ENCODE measurements at places on chromosomes 13 and 19.

GRCh38 chr13:89749888-89750287 is 1597.6 kb upstream of the MIR17HG start:
- DNase-seq, result no peak

- DNase-seq, result no peak
Measured at GRCh38 chr13:52399708-52400107, 6.3 kb downstream of the THSD1 start.

DNA sequence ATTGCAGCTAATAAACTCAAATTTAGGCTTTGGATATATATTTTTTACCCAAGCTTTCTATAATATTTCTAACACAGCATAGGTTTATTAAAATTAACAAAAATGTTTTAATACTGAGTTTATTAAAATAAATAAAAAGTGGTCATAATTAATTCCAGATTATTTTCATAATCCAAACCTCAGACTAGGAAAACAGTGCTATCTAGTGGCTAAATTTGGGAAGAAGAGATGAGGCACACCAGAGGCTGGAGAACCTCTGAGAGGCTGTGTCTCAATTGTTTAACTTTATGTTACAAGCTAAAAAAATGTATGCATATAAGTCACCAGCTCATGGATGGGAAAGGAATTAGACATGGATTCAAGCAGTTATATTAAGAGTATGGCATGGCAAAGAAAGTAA is 392.5 kb downstream of the DIAPH3 start:
- DNase-seq, result no peak

- no peak for DNase-seq
Measured at GRCh38 chr13:101576455-101576854, 124.0 kb downstream of the ITGBL1 start.

DNA sequence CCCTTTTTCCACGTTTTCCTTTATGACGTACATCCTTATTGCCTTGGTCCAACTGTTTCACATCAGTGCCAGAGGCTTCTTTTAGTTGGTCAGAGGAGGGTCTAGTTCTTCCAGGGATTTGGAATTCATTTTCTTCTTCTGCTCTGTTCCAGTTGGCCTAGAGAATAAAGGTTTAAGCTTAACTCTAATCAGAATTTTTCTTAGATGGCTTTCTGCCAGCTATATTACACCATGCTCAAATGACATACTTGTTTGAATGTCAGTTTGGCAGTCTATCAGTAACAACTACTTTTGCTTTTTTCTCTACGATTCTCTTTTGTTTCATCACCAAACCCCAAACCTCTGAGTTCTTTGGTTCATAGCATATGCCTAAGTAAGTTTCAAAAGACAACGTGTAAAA is 16.8 kb downstream of the SPART start:
- no peak for DNase-seq

GRCh38 chr19:2732883-2733282 is 6.9 kb downstream of the SLC39A3 start:
- no peak for DNase-seq

DNA sequence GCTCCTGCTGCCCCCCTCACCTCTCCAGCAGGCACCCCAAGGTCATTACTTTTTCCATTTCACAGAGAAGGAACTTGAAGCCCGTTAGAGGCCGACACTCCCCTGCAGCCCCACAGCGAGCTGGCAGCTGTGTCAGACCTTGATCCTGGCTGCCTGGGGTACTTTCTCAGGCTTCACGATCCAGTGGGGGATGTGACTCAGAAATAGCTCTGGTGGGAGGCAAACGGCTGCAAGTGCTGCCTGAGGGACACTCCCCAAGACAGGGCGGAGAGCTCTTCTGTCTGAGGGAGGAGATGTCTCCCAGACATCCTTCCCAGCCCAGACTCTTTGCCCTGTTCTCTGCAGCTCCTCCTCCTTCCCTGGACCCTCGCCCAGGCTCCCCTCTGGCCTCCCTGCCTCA is 4.8 kb downstream of the TSKS start:
- no peak for DNase-seq

- DNase-seq, result peak; percentile 79
Measured at GRCh38 chr13:111630406-111630805, 310.0 kb downstream of the TEX29 start.

GRCh38 chr19:525857-526419 is 5.6 kb upstream of the CDC34 start:
- no peak for DNase-seq

- DNase-seq, result no peak
Measured at GRCh38 chr19:10686661-10687517, 14.3 kb upstream of the QTRT1 start.

GRCh38 chr19:31140717-31141116 is 208.5 kb downstream of the TSHZ3 start:
- no peak for DNase-seq

DNA sequence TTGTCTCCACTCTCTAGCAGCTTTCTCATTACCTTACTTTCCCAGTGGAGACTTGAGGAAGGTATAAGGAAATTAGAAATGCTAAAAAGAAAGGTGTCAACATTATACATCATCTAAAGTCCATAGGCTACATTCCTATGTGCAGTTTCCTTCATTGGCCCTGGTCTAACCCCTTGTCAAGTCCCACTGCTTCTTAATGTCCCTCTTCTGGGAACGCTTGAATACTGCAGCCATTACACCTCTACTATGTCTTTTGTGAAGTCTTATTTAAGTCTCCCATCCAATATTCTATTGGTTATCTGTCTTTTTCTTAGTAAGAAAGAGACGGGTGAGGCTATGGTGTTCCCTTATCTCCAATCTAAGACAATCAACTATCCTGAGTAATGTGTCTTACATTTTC is 332.6 kb upstream of the TMTC4 start:
- no peak for DNase-seq

DNA sequence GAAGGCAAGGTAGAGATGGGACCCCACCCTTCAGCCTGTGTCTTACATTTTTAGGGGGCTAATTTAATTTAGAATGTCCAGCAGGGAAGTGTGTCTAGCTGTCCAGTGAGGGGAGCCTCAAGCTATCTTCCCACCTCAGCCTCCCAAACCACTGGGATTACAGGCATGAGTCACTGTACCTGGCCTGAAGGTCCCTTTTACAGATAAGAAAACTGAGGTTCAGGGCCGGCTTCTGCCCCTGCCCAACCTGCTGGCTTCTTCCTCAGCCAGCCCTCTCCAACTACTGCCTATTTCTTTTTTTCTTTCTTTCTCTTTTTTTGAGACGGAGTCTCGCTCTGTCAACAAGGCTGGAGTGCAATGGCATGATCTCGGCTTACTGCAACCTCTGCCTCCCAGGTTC is 19.4 kb upstream of the HOMER3 start:
- no peak for DNase-seq

DNA sequence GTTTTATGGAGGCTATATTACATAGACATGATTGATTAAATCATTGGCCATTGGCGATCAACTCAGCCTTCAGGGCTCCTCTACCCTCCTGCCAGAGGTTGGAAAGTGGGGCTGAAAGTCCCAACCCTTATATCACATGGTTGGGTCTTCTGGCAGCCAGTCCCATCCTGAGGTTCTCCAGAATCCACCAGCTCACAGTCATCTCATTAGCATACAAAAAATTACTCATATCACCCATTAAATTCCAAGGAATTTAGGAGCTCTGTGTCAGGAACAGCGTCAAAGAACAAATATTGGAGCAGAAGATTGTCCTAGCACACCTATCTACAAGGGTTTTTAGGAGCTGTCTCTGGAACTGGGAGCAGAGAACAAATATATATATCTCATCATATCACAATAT is 39.4 kb upstream of the FARP1 start:
- no peak for DNase-seq

DNA sequence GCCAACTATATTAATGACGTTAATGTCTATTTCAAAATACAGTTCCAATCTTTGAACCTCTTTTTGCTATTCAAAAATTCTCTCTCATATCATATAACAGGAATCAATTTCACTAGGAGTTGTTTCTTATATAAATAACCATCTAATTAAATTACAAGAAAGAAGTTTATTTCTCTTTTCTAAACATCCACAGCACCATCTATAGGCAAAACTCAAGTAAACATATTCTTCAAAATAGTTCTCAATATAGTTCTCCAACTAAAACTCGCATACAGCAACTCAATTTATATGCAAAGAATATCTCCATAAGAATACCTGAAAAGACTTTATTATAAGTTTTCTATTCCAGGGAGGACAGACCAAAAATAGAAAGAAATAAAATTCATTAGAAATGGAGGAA is 65.6 kb downstream of the RBM26 start:
- DNase-seq, result no peak

- no peak for DNase-seq
Measured at GRCh38 chr13:86066611-86067365, 267.6 kb upstream of the SLITRK6 start.

GRCh38 chr13:31781064-31781463 is 41.7 kb downstream of the RXFP2 start:
- no peak for DNase-seq

GRCh38 chr13:26011996-26012821 is 39.6 kb downstream of the SHISA2 start:
- no peak for DNase-seq

GRCh38 chr13:66665991-66666390 is 564.1 kb downstream of the PCDH9 start:
- peak; percentile 70 for DNase-seq

GRCh38 chr19:50975766-50976165 is 6.4 kb upstream of the KLK6 start:
- no peak for DNase-seq

- DNase-seq, result no peak
Measured at GRCh38 chr13:31038834-31039552, 106.5 kb downstream of the TEX26 start.

- DNase-seq, result no peak
Measured at GRCh38 chr19:2721570-2722540, 683 bp upstream of the DIRAS1 start.

DNA sequence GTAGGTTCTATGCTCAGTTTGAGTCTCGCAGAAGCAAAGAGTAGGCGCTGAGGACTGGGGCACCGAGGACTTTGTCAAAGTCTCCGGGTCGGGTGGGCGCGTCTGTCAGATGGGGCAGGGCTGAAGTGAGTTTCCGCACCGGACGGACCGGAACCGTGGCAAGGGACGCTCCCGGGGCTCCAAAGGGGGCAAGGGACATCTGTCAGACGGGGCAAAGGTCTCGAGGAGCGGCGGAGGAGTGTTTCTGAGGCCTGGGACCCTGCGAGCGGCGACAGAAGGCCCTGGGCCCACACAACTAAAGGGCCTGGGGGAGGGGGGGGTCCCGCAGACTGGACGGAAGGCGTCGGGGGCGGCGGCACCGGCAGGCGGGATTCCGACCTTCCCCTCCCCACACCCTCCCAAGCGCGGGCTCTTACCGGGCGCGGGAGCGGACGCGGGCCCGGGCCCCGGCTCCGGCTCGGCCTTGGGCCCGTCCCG is 13.3 kb upstream of the AKAP8L start:
- no peak for DNase-seq

GRCh38 chr13:29524641-29525040 is 70.8 kb downstream of the SLC7A1 start:
- DNase-seq, result no peak

- no peak for DNase-seq
Measured at GRCh38 chr13:44347301-44347700, 26.3 kb upstream of the SERP2 start.

DNA sequence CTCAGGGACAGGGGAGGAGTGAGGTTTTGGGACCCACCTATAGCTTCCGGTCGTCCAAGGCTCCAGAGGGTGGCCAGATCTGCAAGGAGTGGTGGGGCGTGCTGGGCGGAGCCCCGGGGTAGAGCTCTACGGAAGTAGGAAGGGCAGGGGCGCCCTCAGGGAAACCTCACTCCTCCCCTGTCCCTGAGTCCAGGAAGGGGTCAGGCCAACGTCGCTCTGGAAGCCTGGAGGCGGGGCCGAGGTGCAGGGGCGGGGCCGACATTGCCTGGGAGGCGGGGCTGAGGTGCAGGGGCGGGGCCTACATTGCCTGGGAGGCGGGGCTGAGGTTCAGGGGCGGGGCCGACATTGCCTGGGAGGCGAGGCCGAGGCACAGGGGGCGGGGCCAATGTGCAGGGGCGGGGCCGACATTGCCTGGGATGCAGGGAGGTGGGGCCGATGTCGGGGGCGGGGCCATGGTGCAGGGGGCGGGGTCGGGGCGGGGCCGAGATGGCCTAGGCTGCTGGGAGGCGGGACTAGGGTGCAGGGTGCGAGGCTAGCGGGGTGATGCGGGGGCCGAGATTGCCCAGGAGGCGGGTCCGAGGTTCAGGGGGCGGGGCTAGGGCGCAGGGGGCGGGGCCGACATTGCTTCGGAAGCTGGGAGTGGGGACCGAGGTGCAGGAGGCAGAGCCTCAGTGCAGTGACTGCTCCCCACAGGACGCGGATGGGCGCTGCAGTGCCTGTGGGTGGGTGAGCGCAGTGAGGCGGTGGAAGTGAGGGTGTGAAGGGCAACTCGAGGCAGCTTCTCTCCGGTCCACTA is 4.9 kb upstream of the PALM start:
- no peak for DNase-seq

GRCh38 chr19:55158848-55159749 is 1.6 kb upstream of the TNNI3 start:
- no peak for DNase-seq

GRCh38 chr19:49807058-49807903 is 5.8 kb downstream of the FUZ start:
- no peak for DNase-seq

DNA sequence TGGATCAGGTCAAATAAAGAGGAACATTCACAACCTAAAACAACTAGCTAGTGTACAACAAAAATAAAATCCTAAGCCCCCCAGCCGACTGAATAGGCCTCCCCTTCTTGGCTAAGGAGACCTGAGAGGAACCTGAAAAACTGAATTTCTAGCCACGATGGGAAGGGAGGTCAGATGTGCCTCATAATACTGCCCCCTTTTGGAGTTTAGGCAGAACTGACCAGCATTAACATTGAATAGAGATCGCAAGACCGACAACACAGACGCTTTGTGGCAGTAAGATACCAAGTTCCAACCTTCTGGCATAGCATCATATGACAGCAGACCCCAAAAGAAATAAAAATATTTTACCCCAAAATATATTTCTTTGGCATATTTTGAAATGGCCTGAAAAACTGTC is 15.9 kb downstream of the CBY2 start:
- DNase-seq, result no peak

GRCh38 chr19:41218615-41219507 is at the start of gene AXL:
Gene AXL, plus strand, starts transcription at chr19:41219223. Its CDS starts 170 bp downstream, at chr19:41219393.
- DNase-seq, result no peak

GRCh38 chr13:104809483-104809882 is 1726.0 kb downstream of the EFNB2 start:
- DNase-seq, result no peak

GRCh38 chr13:24050292-24050711 is 110.2 kb upstream of the SPATA13 start:
- DNase-seq, result no peak

GRCh38 chr19:44598880-44599279 is 14.5 kb upstream of the IGSF23 start:
- no peak for DNase-seq

DNA sequence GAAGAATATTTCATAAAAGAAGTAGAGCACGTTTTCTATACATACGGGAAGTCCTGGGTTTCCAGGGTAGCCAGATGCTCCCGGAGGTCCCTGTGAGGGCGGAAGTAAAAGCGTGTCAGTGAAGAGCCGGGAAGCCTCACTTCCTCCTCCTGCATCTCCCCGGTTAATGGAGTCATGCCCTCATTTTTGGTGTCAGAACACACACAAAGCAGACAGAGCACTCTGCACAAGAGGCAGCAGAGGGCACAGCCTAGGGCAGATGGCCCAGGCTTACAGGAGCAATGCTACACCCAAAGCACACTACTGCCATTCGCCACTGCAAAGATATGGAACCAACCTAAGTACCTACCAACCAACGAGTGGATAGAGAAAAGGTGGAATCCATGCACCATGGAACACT is 94.4 kb downstream of the COL4A1 start:
- no peak for DNase-seq

- DNase-seq, result no peak
Measured at GRCh38 chr13:114130837-114131582, 1.4 kb downstream of the RASA3 start.

- DNase-seq, result no peak
Measured at GRCh38 chr13:76715621-76716020, 170.6 kb downstream of the KCTD12 start.

Data from DMS153 (cell line).